ENCODE measurements at places on chromosomes 2 and 18. TPM values are rescaled to one million over a fixed set of nuclear protein-coding genes. Genes with fewer than 3 reads are reported as not detected.

DNA sequence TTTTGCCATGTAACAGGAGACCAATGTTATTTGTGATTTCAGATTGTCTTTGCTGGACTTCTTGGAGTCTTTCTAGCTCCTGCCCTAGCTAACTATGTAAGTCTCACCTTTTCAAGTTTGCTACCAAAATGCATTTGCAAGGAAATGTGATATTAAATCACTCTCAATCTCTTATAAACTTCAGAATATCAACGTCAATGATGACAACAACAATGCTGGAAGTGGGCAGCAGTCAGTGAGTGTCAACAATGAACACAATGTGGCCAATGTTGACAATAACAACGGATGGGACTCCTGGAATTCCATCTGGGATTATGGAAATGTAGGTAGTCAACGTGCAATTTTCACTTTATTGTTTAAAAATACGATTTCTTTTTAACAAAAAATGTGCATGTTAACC lies 3.0 kb downstream of the GKN1 start:
- no peak for DNase-seq

DNA sequence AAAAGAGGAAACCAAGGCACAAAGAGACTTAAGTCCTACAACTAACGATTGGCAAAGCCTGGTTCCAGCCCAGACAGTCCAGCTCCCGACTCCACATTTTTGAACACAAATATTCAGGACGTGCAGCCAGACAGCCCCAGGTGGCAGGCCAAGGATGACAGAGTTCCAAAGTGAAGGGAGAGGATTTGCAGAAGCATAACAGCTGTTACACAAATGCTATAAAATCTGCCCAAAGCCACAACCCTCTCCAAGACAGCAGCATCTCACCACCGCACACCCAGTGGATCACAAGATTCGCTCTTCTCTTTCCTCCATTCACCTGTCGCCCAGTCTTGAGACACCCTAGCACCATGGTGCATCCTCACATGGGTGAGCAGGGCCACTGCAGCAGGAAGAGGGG lies 227.1 kb upstream of the ID2 start:
- DNase-seq: no peak

GRCh38 chr2:77099961-77100360 lies 422.2 kb downstream of the LRRTM4 start:
- DNase-seq: no peak

DNA sequence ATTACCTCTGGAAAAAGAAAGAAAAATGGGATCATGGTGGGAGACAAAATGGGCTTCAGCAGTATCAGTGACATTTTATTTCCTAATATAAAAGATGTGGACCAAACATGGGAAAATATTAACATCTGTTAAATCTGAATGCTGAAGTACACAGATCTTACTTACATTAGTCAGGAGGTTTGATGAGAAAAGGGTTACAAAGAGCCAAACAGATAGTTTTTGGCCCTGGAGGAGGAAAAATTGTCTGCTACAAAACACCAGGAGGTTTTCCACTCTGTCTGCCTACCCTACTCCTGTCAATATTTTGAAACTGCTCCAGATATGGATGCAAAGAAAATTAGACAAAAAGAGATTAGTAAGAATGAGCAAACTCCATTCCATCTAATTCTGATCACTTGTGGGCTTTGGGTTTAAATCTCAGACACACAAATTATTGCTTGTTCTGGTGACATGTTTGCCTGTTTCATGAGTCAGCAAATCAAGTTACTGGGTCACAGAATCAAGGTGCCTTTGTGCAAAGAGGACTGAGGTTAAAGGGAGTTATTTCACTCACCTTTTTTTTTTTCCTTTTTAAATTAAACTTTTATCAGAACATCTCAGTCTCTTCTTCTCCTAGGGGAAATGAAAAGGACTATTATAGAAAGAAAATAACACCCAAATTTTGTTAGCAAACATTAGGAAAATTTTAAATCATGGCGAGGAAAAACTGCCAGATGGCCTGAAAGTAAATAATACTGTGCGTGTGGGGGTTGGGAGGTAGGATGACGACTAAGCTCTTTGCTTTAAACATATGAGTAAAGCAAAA lies 87.0 kb upstream of the SPATS2L start:
- no peak for DNase-seq

The DQX1 gene
- not detected for total RNA-seq

The LINC00305 gene
- not detected for total RNA-seq

The CFAP221 gene
- 2.4 TPM for total RNA-seq

GRCh38 chr2:159317392-159318088 lies 31.0 kb upstream of the WDSUB1 start:
- no peak for DNase-seq
